ENCODE measurements at places on chromosomes 11 and 22. TPM values are rescaled to one million over a fixed set of nuclear protein-coding genes. Genes with fewer than 3 reads are reported as not detected.

GRCh38 chr22:32202539-32203180 lies 2.2 kb downstream of the RFPL2 start:
- no peak overlapping the region for H3K27ac ChIP-seq
- DNase-seq: peak; percentile 74

- DNase-seq: no peak
- H3K4me3 ChIP-seq: no peak overlapping the region
Measured at GRCh38 chr11:102194990-102195389, 84.7 kb downstream of the YAP1 start.

GRCh38 chr11:117832511-117832910 lies 8.0 kb upstream of the FXYD2 start:
- H3K27me3 ChIP-seq: no peaks in the 10 kb centered on the region
- H3K4me1 ChIP-seq: peaks cover 35% of the 10 kb centered on the region
- no peaks in the 10 kb centered on the region for H3K36me3 ChIP-seq
- DNase-seq: no peak
- H3K4me3 ChIP-seq: no peak overlapping the region

GRCh38 chr11:66124564-66124963 lies 54.5 kb downstream of the PACS1 start:
- no peaks in the 10 kb centered on the region for H3K27me3 ChIP-seq
- peaks cover 25% of the 10 kb centered on the region for H3K4me1 ChIP-seq
- no peak for DNase-seq
- H3K4me3 ChIP-seq: no peak overlapping the region

DNA sequence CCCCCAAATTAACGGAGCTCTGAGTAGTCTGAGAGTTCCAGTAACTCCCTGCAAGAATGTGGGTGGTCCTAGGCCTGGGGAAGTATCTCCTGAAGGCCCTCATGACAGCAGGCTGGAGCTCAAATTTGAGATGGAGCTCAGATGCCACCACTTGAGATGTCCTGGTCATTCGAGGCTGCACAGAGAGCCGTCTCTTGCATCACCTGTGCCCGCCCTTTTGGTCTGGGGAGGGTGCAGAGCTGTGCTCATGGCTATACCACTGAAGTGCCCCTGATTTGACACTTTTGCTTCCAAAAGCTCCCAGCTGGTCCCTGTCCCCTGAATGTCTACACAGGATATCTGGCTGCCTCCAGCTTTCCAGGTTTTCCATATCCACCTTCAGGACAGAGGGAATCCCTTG lies 214.0 kb upstream of the B3GAT1 start:
- no peak overlapping the region for H3K4me3 ChIP-seq
- no peaks in the 10 kb centered on the region for H3K27me3 ChIP-seq
- H3K27ac ChIP-seq: no peak overlapping the region
- H3K4me1 ChIP-seq: no peaks in the 10 kb centered on the region
- H3K36me3 ChIP-seq: no peaks in the 10 kb centered on the region

GRCh38 chr11:62680825-62681240 lies 2.0 kb upstream of the UBXN1 start:
- H3K27ac ChIP-seq: peak overlapping the region; percentile 48
- no peak overlapping the region for H3K4me3 ChIP-seq
- peaks cover 19% of the 10 kb centered on the region for H3K36me3 ChIP-seq
- peaks cover 24% of the 10 kb centered on the region for H3K4me1 ChIP-seq

- no peaks in the 10 kb centered on the region for H3K4me1 ChIP-seq
- no peak overlapping the region for H3K4me3 ChIP-seq
- no peak for DNase-seq
- H3K27me3 ChIP-seq: no peaks in the 10 kb centered on the region
- H3K36me3 ChIP-seq: no peaks in the 10 kb centered on the region
Measured at GRCh38 chr11:127521413-127521812, 520.8 kb upstream of the KIRREL3 start.

GRCh38 chr11:68929706-68930570 lies 26.2 kb downstream of the IGHMBP2 start:
- H3K27me3 ChIP-seq: no peaks in the 10 kb centered on the region
- no peak overlapping the region for H3K27ac ChIP-seq
- H3K4me1 ChIP-seq: no peaks in the 10 kb centered on the region
- no peak for DNase-seq
- H3K36me3 ChIP-seq: peaks cover 71% of the 10 kb centered on the region

- no peak overlapping the region for H3K27ac ChIP-seq
- peaks cover 1% of the 10 kb centered on the region for H3K4me1 ChIP-seq
- H3K4me3 ChIP-seq: no peak overlapping the region
- DNase-seq: no peak
- H3K36me3 ChIP-seq: peaks cover 48% of the 10 kb centered on the region
Measured at GRCh38 chr22:45703758-45704157, 32.1 kb downstream of the ATXN10 start.

DNA sequence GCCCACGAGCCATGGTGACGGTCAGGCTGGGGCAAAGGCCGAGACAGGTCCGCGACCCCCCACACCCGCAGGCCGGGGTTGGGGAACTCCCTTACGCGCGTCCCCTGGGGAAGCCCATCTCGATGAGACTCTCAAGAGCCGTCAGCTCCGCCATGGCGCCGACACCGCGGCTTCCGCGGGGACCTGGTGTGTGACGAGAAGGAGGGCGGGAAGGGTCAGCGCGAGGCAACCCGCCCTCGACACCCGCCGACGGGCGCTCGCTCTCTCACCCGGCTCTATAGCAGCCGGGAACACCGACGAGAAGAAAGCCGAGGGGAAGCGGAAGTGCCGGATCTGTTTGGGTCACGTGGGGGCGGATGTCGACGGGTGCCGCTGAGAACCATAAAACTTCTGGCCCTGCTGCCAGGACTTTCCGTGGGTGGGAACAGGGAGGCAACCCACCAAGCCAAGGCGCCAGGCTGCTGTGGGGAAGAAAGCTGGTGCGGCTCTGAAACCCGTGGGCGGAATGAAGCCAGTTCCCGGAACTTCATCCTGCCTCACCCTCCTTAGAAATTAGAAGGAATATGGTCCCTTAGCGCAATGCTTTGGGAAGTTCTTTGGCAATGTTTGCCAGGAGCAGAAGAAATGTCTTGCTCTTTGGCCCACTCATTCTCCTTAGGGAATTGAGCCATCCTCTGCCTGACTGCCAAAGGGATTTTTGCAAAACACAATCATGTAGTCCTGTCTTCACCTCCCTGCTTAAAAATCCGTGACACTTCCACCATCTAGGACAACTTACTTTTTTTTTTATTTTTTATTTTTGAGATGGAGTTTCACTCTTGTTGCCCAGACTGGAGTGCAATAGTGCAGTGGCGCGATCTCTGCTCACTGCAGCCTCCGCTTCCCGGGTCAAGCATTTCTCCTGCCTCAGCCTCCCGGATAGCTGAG lies at the start of gene UBXN1:
UBXN1 (minus strand) TSS at position 304 of the 927 bp plus-strand sequence; CDS start at position 154, 150 bp downstream.
- peak within 1 kb of the TSS; percentile 93 for H3K27ac ChIP-seq
- H3K27me3 ChIP-seq: no peaks in the 10 kb centered on the region
- peak; percentile 92 for DNase-seq
- peaks cover 2% of the 10 kb centered on the region for H3K36me3 ChIP-seq

GRCh38 chr22:43313890-43314474 lies 29.2 kb downstream of the SCUBE1 start:
- DNase-seq: no peak
- no peaks in the 10 kb centered on the region for H3K4me1 ChIP-seq
- H3K4me3 ChIP-seq: no peak overlapping the region
- no peaks in the 10 kb centered on the region for H3K36me3 ChIP-seq
- H3K27ac ChIP-seq: no peak overlapping the region
- no peaks in the 10 kb centered on the region for H3K27me3 ChIP-seq

- H3K4me3 ChIP-seq: no peak overlapping the region
- H3K36me3 ChIP-seq: no peaks in the 10 kb centered on the region
- H3K27me3 ChIP-seq: no peaks in the 10 kb centered on the region
- H3K4me1 ChIP-seq: peaks cover 23% of the 10 kb centered on the region
- H3K27ac ChIP-seq: peak overlapping the region; percentile 14
Measured at GRCh38 chr11:36409152-36409816, 100.8 kb downstream of the TRAF6 start.

GRCh38 chr22:35126993-35127392 lies 61.0 kb downstream of the ISX start:
- no peak for DNase-seq
- no peak overlapping the region for H3K27ac ChIP-seq
- H3K27me3 ChIP-seq: no peaks in the 10 kb centered on the region
- H3K36me3 ChIP-seq: no peaks in the 10 kb centered on the region
- no peaks in the 10 kb centered on the region for H3K4me1 ChIP-seq
- no peak overlapping the region for H3K4me3 ChIP-seq

GRCh38 chr11:14148653-14149273 lies 186.2 kb downstream of the SPON1 start:
- H3K4me3 ChIP-seq: no peak overlapping the region
- no peaks in the 10 kb centered on the region for H3K27me3 ChIP-seq
- DNase-seq: no peak
- no peak overlapping the region for H3K27ac ChIP-seq
- H3K36me3 ChIP-seq: no peaks in the 10 kb centered on the region

DNA sequence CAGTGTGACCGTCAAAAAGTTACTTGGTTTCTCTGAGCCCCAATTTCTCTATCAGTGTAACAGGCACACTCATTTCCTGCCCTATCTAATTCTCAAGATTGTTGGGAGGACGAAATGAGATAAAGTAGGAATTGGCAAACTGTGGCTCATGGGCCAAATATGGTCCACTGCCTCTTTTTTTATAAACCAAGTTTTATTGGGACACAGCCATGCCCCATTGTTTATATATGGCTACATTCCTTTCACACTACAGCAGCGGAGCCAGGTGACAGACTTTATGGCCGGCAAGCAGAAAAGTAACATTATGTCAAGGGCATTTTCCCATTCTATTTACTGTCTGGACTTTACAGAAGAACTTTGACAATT lies 116.7 kb upstream of the TIMP3 start:
- H3K4me3 ChIP-seq: no peak overlapping the region
- H3K4me1 ChIP-seq: no peaks in the 10 kb centered on the region
- no peak overlapping the region for H3K27ac ChIP-seq

GRCh38 chr11:113278925-113279324 lies 35.5 kb upstream of the TTC12 start:
- H3K4me3 ChIP-seq: no peak overlapping the region
- H3K27me3 ChIP-seq: no peaks in the 10 kb centered on the region
- H3K27ac ChIP-seq: no peak overlapping the region
- no peak for DNase-seq
- no peaks in the 10 kb centered on the region for H3K4me1 ChIP-seq

DNA sequence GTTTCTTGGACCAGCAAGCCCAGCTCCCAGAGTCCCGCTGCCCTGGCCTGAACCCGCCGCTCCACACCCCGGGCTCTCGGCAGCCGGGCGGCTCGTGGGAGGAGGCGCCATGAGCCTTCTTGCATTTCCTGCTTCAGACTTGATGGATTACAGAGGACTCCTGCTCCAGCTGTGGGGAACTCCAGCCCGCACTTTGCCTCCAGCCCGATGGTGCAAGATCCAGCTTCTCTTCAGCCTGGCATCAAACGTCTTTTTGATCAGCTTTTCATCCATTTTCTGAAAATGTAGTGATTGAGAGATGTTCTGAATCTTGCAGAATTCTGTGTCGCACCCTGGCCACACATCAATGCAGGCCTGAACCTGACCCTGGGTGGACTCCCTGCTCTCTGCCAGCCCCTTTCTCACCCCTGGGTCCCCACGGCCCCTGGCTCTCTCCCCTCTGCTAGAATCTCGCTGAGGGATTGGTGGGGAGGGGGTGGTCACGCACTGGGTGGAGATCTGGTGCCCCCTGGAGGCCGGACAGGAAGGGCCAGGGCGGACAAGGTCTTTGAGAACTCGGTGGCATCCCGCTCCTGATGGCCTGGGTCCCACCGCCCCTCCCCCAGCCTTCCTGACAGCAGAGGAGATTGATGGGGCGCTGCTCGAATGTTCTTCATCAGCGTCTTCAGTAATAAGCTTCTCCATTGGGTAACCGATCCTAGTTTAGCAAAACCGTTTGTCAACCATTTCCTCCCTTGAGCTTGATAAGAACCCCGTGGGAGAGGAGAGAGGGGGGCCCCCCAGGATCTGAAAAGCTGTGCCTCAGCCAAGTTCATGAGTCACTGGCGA lies 12.1 kb upstream of the NFAM1 start:
- H3K27me3 ChIP-seq: no peaks in the 10 kb centered on the region
- H3K36me3 ChIP-seq: no peaks in the 10 kb centered on the region
- H3K27ac ChIP-seq: peak overlapping the region; percentile 70
- peaks cover 26% of the 10 kb centered on the region for H3K4me1 ChIP-seq
- peak; percentile 88 for DNase-seq

DNA sequence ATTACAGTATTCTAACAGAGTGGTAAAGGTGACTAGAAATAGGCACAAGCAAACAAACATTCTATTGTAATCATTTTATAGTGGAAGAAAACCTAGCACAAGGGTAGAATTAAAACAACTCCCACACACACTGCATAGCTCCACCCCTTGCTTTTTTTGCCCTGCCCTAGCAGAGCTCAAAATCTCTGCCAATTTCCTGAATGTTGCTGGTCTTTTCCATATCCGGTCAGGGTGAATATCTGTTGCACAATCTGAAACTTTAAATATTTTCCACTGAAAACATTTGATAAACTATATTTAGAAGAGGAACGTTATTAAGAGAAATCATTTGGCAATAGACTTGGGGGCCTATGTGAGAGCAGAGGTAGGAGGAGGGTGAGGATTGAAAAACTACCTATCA lies 2.7 kb downstream of the SPA17 start:
- H3K4me3 ChIP-seq: no peak overlapping the region
- peak overlapping the region; percentile 60 for H3K27ac ChIP-seq
- H3K4me1 ChIP-seq: peaks cover 44% of the 10 kb centered on the region
- DNase-seq: no peak

OR2AG1 gene
- total RNA-seq: not detected

RIMBP3B gene
- not detected for total RNA-seq

ADAMTS8 gene
- total RNA-seq: 21.1 TPM

C22orf31 gene
- total RNA-seq: not detected

FGF19 gene
- 0.23 TPM for total RNA-seq

MS4A12 gene
- not detected for total RNA-seq

PRR33 gene
- total RNA-seq: not detected

CBL gene
- 15.4 TPM for total RNA-seq

MN1 gene
- 2.7 TPM for total RNA-seq

CD3E gene
- total RNA-seq: 5.9 TPM

Data from upper lobe of left lung (tissue), 6 donors.